ENCODE measurements at places on chromosomes 12 and 14.

- no peak for DNase-seq
These were observed 4.9 kb upstream of the GPR132 start for GRCh38 chr14:105069871-105070759.

DNA sequence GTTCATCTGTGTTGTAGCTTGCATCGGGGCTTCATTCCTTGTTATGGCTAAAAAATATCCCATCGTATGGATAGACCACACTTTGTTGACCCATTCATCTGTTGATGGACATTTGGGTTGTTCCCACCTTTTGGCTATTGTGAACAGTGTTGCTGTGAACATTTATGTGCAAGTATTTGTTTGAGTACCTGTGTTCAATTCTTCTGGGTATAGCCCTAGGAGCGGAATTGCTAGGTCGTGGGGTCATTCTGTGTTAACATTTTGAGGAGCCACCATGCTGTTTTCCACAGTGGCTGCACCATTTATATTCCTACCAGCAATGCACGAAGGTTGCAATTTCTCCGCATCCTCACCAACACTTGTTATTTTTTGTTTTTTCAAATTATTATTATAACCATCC is 23.0 kb upstream of the NCOR2 start:
- no peak for DNase-seq

- no peak for DNase-seq
These were observed 87.2 kb upstream of the FGD4 start for GRCh38 chr12:32312049-32312670.

- no peak for DNase-seq
These were observed 443.6 kb upstream of the SYT1 start for GRCh38 chr12:78420991-78421390.

DNA sequence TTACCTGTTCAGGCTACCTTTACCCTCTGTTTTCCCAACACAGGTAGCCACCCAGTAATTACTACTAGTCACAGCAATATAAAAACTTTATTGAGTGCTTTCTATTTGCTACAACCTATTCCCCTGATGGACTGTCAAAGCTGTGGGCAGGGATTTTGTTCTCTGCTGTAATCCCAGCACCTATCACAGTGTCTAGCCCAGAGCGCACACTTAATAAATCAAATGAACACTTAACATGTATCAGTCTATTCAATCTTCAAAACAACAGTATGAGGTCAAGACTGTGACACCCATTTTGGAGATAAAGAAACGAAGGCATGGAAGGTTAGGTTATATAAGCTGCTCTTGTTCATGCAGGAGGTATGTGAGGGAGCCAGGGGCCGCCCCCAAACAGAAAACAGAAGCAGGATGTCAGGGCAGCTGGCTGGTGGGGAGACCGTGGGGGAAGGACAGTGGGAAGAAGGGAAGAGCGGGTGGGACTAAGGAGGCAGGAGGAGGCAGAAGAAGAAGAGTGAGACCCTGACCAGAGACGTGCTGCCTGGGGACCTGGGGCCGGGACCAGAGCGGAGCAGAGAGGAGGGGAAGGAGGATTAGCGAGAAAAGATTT is 1.7 kb downstream of the TNFRSF1A start:
- no peak for DNase-seq

- no peak for DNase-seq
These were observed 73.4 kb downstream of the GTF2A1 start for GRCh38 chr14:81147140-81147897.

- no peak for DNase-seq
These were observed 198.6 kb downstream of the CCDC91 start for GRCh38 chr12:28388879-28389278.

DNA sequence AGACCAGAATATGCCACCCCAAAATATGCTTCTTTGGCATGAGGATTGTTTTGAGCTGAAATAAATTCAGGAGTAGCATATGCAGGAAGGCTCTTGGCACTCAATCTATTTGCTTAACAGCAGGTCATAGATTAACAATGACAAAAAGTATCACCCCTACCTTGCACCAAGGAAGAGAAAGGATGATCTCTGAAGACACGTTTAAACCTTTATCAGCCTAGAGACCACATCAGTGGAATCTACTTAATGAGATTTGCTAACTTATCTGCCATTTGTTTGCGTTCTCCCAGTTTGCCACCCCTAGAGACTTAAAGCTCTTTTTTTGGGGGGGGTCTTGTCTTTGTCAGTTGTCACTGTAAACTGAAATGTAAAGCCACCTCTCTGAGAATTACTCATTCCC is 1278.7 kb upstream of the USP15 start:
- no peak for DNase-seq

DNA sequence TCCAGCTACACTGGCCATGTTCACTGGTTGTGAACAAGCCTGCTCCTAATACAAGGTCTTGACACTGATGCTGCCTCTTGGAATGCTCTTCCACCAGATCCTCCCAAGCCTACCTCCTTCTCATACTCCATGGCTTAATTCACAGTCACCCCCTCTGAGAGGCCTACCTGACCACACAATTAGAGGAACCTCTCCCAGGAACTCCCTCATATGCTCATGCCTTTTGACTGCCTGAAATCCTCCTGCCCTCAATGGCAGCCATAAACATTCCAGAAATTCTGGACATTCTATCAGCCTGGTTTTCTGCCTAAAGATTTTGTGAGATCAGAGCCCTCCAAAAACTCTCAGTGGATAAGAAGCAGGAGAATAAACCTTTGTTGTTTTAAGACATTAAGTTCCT is 340.2 kb downstream of the C12orf75 start:
- DNase-seq = no peak

DNA sequence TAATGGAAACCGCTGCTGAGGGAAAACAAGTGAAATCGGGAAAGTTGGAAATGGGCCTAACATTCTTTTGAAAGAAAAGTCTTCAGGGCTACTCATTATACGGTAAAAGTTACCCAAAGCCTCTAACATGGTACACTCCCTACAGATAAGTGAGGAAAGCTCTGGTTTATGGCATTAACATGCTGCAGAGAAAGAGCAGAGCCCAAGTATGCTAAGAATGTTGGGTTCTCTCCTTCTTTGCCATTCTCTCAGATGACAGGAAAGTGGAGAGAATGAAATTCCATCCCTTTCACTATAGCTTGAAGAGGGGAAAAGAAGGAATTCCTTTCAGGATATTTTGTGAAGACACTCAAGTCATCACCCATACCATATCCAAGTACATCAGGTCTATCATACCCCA is 348.0 kb downstream of the SEC23A start:
- DNase-seq = no peak

DNA sequence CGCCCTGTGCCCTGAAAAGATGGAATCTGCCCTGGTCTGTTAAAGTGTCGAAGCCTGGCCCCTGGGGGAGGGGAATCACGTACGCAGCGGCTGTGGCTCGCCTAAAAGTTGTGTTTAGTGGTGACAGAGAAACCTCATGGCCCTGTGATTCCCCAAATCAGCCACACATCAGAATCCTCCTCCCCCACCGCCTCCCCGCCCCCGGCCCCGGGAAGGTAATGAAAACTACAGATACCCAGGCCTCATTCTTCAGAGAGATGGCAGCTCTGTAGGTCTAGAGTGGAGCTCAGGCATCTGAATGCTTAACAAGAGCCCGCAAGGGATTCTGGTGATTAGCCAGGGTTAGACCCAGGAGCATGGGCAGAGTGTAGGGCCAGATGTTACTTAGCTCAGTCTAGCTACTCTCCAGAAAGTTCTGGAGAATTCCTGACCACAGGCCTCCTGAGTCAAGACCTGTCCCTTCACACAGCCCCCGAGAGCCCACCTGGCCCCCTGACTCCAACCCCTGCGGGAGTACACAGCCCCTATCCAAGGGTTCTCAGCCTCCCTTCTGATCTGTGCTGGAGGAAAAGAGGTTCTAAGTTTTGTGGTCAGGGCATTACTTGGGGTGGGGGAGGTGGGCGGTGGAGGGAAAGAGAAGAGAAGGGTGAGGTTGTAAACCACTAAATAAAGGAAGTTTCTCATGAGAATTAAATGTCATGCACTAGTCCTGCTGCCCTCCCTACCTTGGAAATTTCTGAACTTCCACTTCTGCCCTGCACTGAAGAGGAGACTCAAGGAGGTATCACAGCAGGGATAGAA is 114.8 kb downstream of the PLXNC1 start:
- no peak for DNase-seq

GRCh38 chr12:46303039-46303666 is 34.3 kb upstream of the SLC38A1 start:
- DNase-seq = no peak

GRCh38 chr12:93762912-93763553 is 85.9 kb downstream of the CRADD start:
- no peak for DNase-seq

- DNase-seq = no peak
These were observed 90.1 kb downstream of the LMNTD1 start for GRCh38 chr12:25463005-25463404.

DNA sequence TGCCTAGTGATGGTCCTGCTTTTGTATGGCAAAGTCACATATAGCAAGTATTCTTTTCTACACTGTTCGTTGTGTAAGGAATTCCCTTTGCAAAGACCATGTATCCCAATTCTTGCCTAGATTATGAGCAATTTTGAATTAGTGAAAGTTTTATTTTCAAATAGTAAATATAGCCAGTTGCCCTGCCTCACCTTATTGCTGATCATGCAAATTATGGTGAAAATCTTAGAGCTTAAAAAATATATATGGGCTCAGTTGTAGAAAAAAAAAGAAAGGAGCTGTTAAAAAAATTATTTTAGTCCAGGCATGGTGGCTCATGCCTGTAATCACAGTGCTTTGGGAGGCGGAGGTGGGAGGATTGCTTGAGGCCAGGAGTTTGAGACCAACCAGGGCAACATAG is 18.8 kb downstream of the SRP54 start:
- no peak for DNase-seq

DNA sequence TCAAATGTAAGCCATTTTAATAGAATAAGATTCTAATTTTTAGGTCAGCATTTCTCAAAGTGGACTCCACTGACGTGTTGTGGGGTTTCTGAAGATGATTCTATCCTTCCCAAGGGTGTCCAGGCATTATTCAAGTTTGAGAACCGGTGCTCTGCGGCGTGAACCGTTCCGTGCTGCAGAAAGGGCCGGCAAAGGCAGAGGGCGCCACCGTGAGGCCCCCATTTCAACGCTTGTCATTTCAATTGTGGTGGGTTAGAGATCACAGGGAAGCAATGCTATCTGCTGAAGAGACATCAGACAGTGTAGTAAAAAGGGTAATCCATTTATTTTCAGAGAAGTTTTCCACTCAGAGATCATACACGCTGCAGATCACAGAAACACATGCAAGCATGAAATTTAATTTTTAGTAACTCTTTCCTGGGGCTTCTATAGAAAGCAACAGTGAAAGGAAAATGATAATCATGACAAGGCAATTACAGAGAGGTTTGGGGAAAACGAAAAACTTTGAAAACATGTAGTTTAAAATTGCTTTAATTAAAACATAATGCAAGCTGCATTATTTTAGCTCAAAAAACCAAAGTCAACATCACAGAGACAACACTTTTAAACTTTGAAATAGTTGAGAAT is 201.7 kb downstream of the EXOC5 start:
- no peak for DNase-seq

- DNase-seq = no peak
These were observed 28.7 kb downstream of the CLIP1 start for GRCh38 chr12:122393817-122394216.

DNA sequence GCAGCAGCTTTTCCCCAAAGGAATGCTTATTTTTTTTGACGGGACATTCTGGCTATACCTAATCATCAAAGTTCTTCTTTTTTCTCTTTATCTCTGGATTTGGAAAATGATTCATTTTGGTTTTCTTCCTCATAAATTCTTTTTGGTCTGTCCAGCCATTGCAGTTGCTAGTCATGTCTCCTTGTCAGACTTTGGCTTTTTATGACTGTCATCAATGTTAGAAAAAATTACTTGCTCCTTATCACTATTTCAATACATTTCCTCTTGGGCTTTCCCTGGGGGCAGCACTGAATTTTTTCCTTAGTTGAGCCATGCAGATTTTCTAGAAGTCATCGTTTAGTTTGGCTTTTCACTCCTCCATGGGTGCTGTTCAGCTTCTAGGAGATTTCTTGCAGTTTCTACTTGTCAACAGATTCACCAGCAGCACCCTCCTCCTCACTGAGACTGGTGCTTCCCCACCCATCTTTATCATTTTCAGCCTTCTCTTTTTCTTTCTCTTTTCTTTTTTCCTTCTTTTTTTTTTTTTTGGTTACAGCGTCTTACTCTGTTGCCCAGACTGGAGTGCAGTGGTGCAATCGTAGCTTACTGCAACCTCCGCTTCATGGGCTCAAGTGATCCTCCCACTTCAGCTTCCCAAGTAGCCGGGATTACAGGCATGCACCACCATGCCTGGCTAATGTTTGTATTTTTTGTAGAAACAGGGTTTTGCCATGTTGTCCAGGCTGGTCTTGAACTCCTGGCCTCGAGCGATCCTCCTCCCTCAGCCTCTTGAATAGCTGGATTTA is 5.2 kb downstream of the ADIPOR2 start:
- no peak for DNase-seq

- DNase-seq = no peak
These were observed 5.8 kb downstream of the KMT5A start for GRCh38 chr12:123389560-123390351.

GRCh38 chr14:79947440-79948054 is 263.8 kb downstream of the DIO2 start:
- peak; percentile 20 for DNase-seq

- DNase-seq = no peak
These were observed 107.5 kb downstream of the TBC1D30 start for GRCh38 chr12:64931981-64932380.

DNA sequence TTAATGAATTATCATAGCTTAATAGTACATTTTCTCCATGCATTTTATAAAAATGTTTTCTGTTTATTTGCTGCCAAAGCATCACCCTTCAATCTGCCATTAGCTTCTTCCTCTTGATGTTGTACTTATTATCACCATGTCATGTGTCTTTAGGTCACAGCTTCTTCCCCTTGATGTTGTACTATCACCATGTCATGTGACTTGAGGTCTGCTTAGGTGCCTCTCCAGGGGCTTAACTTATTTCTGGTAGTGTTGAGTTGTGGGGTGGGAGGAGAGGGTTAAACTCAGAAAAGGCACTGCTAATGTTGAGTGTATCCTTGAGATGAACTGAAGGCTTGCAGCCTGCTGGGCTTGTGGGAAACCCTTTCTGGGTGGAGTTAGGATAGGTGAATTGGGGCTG is 87.8 kb downstream of the DAAM1 start:
- no peak for DNase-seq

GRCh38 chr12:43848226-43848507 is 12.3 kb downstream of the TMEM117 start:
- no peak for DNase-seq

DNA sequence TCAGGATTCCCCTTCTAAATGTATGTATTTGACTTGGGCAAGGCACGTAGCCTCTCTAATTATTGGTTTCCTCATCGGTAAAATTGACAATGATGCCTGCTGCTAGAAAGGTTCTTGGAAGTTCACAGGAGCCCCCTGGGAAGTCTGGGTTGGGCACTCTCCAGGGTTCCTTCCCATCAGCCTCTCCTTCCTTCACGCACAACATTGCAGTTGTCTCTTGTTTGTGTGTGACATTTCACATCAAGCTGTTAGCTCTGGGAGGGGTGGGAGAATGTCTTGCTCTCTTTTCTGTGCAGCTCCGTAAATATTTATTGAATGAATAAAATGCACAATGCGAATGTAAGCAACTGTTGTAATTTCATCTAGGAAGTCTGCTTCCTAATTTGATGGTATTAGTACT is 153.2 kb upstream of the PRICKLE1 start:
- no peak for DNase-seq

GRCh38 chr14:33413381-33413780 is 474.7 kb downstream of the NPAS3 start:
- no peak for DNase-seq

GRCh38 chr14:49865431-49865859 is 12.9 kb upstream of the NEMF start:
- no peak for DNase-seq
